Colonic mucosa (tissue), 4 donors: ENCODE measurements at places on chromosomes 4 and X. TPM values are rescaled to one million over a fixed set of nuclear protein-coding genes. Genes with fewer than 3 reads are reported as not detected.

DNA sequence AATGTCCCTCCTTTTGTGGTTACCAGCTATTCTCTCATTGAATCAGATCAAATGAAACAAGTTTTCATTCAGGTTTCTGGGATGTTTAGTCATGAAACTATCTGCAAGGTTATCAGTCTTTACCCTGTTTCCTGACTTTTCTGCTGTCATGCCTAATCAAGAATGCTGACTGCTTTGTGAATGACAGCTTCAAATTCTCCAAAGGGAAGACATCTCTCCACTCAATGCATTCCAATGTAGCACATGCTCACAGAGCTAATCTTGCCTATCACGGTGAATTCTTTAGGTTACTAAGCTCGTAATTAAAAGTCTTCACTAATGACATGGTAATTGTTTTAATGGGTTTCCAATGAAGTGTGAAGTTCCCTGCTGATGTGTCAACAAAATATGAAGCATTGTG lies 1068.5 kb downstream of the PCDH7 start:
- DNase-seq, result no peak

Gene LDB2
- total RNA-seq, result 3.2 TPM

DNA sequence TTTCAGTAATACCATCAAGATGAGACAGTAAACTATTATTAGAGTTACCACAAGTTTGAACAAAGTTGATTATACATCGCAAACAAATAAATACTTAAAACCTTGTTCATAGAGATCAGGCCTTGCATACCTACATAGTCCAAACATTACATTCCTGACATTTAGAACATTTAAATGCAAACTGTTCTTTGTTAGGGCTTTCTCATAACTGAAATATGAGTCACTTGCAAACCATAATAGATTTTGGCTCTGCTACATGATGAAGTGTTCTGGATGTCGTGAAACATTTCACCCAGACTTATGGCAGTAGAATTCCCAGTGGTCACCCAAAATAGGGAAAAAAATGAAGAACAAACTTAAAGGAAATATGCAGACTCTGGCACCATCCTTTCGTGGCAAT lies 75.0 kb downstream of the FAT4 start:
- DNase-seq, result no peak

DNA sequence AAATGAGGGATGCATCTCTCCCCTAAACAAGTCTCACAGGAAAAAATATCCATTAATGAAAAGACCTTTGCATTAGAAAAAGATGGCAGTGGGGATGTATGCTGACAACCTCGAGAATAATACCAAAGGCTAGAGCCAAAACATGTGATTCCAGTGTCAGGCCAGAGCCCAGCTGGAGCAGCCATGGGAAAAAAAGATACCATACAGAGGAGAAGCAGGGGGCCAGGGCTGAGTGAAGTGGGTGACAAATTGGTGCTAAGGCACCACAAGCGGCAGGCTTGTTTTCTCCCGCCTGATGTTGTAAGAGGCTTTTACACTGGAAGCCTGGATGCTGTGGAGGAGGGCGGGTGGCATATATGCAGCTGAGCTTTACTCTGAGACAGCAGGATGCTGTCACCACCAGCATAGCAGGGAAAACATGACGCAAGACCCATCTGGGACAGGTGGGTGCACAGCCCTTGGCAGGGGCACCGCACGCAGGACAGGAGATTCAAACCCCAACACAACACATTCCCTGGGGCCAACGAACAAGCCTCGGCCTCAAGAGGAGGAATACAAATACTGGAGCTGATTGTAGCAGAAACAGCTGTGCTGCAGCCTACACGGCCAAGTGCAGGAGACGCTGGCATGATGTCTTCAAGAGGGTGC lies 91.9 kb downstream of the TSPAN5 start:
- DNase-seq, result no peak

DNA sequence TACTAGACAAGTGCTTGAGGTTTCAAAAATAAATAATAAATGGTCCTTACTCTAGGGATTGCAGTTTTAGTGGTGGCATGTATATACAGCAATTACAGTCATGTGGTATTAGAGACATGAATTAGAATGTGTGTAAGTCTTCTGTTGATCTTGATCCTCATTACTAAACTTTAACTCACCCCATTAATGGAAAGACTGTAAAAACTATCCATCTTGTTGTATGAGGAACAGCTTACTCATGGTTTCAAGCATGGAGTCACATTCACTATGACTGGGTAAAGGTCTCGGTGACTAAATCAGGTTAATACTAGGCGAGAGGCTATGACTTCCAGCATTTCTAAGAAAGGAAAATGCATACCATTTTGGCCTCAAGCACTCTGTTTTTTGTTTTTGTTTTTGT lies 107.0 kb upstream of the HPGD start:
- no peak for DNase-seq

Gene ZNF711
- 2.0 TPM for total RNA-seq

Gene SATL1
- not detected for total RNA-seq

Gene POF1B
- 190 TPM for total RNA-seq

- no peak for DNase-seq
Observed at GRCh38 chrX:149572743-149573142, 14.5 kb downstream of the MAGEA9B start.

Gene CISD2
- total RNA-seq, result 41.5 TPM

DNA sequence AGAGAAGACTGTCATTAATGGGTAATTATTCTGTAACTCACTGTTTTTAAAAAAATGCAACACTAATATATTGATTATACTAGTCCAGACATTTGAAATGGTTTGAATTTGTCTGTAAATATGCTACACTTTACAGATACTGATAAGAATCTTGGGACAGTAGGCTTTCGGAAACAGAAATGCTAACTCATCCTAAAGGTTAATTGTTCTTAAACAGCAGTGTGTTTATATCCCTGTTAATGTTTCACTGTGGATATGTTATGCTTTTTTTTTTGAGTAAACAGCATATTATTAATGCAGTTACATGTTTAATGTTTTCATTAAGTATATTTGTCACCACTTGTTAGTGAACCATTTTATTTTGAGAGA lies 31.4 kb downstream of the EXOC1 start:
- no peak for DNase-seq

Gene RHOXF1
- total RNA-seq, result not detected

DNA sequence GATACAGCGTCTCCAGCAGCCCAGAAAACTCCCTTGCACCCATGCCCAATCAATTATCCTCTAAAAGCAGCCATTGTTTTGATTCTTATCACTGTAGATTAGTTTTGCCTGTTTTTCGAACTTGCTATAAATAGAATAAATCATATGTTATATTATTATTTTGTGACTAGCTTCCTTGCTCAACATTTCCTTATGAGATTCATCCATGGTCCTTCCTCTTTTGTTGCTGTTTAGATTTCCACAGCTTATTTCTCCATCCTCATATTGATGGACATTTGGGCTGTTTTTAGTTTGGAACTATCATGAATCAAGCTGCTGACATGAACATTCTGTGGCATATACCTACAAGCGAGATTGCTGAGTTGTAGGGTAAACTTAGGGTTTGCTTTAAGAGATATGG lies 595.3 kb downstream of the BCOR start:
- no peak for DNase-seq

GRCh38 chr4:2837110-2837903 lies 6.3 kb upstream of the ADD1 start:
- DNase-seq, result no peak

GRCh38 chrX:39773923-39774773 lies 323.6 kb downstream of the BCOR start:
- no peak for DNase-seq

Gene FGG
- 6.1 TPM for total RNA-seq

- no peak for DNase-seq
Observed at GRCh38 chr4:11393551-11393950, 35.1 kb downstream of the HS3ST1 start.

DNA sequence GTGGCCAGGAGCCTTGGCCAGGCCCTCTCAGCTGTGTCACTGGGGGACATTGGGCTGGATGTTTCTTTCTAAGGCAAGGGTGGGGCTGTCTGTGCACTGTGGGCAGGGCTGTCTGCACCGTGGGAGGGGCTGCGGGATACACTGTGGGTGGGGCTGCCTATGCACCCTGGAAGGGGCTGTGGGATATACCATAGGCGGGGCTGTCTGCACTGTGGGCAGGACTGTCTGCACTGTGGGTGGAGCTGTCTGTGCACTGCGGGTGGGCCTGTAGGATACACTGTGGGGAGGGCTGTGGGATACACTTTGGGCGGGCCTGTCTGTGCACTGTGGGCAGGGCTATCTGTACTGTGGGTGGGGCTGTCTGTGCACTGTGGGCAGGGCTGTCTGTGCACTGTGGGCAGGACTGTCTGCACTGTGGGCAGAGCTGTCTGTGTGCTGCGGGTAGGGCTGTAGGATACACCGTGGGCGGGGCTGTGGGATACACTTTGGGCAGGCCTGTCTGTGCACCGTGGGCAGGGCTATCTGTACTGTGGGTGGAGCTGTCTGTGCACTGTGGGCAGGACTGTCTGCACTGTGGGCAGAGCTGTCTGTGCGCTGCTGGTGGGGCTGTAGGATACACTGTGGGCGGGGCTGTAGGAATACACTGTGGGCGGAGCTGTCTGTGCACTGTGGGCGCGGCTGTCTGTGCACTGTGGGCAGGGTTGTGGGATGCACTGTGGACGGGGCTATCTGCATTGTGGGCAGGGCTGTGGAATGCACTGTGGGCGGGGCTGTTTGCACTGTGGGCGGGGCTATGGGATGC lies 31.1 kb downstream of the ACOX3 start:
- peak; percentile 62 for DNase-seq

Gene FAM9C
- total RNA-seq, result not detected

Gene RAB9B
- 1.2 TPM for total RNA-seq

DNA sequence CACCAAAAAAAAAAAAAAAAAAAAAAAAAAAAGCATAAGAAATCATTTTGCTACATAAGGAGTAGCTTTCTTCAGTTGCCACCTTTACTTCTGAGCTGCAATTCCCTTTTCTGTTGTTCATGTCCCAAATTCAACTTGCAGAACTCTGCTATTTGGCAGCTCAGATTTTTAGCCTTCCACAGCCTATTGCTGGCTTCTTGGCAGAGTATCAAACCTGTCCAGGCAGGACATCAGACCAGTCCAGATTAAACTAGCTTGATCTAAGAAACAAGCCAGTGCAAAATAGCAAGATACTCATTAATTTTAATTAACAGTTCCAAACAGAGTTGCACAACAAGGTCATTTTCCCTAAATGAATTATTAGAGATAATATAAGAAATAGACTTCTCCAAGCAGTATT lies 123.6 kb upstream of the NR3C2 start:
- DNase-seq, result no peak

Gene UCP1
- not detected for total RNA-seq

- no peak for DNase-seq
Observed at GRCh38 chrX:150849996-150850720, 48.3 kb downstream of the CD99L2 start.

DNA sequence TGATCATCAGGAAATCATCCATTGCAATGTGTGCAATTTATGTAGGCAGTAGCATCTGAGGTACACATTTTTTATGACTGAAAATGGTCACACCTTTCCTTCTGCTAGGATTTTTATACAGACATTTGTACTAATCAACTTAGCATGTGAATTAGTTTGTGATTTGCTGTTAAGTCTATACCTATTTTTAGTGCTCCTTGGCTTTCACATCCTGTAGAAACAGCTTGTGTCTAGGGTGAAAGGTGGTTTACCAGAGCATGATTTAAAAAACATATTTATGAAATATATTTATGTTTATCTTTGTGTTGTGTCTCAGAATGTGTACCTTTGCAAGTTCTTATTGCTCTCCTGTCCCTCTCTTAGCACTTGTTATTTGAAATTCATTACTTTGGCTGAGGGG lies 916.0 kb downstream of the TECRL start:
- no peak for DNase-seq

Gene GPR119
- 0.52 TPM for total RNA-seq

GRCh38 chrX:110432906-110433215 lies 74.2 kb downstream of the RTL9 start:
- DNase-seq, result no peak
